ENCODE measurements at places on chromosomes 3 and 15. TPM values are rescaled to one million over a fixed set of nuclear protein-coding genes. Genes with fewer than 3 reads are reported as not detected.

Gene KCNAB1
- total RNA-seq: 1.6 TPM

Gene C2CD4A
- 0.17 TPM for total RNA-seq

Gene NR2E3
- 3.0 TPM for total RNA-seq

Gene DUSP7
- 20.4 TPM for total RNA-seq

Gene RTP2
- not detected for total RNA-seq

Gene THRB
- 7.1 TPM for total RNA-seq

Gene PPP2R3A
- total RNA-seq: 16.9 TPM

Gene SLITRK3
- total RNA-seq: 0.26 TPM

Gene GOLGA6L4
- total RNA-seq: 1.8 TPM

Gene KIF7
- 6.1 TPM for total RNA-seq

Gene OXSR1
- total RNA-seq: 36.7 TPM

Gene SLC6A1
- total RNA-seq: 7.4 TPM

Gene B3GNT5
- total RNA-seq: 27.1 TPM

Gene TRANK1
- total RNA-seq: 44.2 TPM

Gene EOMES
- total RNA-seq: 0.58 TPM

Gene DPPA2
- total RNA-seq: not detected

Gene DLL4
- total RNA-seq: 7.2 TPM

Gene KBTBD13
- not detected for total RNA-seq

Gene IMP3
- total RNA-seq: 66.3 TPM

Gene CYP11A1
- total RNA-seq: 0.72 TPM

Gene GOLGA8S
- 0.29 TPM for total RNA-seq

Gene WDR93
- 0.49 TPM for total RNA-seq

Gene IQCF6
- not detected for total RNA-seq

Gene IL5RA
- 0.60 TPM for total RNA-seq

Gene KIF9
- total RNA-seq: 12.0 TPM

Gene IL20RB
- 0.66 TPM for total RNA-seq

Gene TLR9
- total RNA-seq: 1.4 TPM

Gene ANKUB1
- total RNA-seq: not detected

Gene CP
- total RNA-seq: 2.0 TPM

Gene PLA2G4E
- 0.09 TPM for total RNA-seq

Gene ZIC1
- total RNA-seq: 0.06 TPM

Gene MINAR1
- total RNA-seq: 0.32 TPM

Gene BSN
- total RNA-seq: 0.81 TPM

Measured in mucosa of gallbladder (tissue), 1 donor.